ENCODE measurements at places on chromosomes 12 and 14.
A peak's percentile ranks its signal among the peaks of the same experiment; 100 is the strongest.

GRCh38 chr12:31322801-31323207 lies 3.1 kb downstream of the SINHCAF start:
- H3K36me3 ChIP-seq, result peaks cover 5% of the 10 kb centered on the region
- H3K4me1 ChIP-seq, result peaks cover 48% of the 10 kb centered on the region
- H3K27me3 ChIP-seq, result no peaks in the 10 kb centered on the region
- peak overlapping the region; percentile 99 for H3K27ac ChIP-seq
- H3K4me3 ChIP-seq, result peak overlapping the region; percentile 97
- DNase-seq, result no peak

GRCh38 chr12:99213047-99213446 lies 434.5 kb upstream of the GARIN6 start:
- H3K4me3 ChIP-seq, result no peak overlapping the region
- no peaks in the 10 kb centered on the region for H3K4me1 ChIP-seq
- H3K27me3 ChIP-seq, result no peaks in the 10 kb centered on the region
- no peak for DNase-seq

DNA sequence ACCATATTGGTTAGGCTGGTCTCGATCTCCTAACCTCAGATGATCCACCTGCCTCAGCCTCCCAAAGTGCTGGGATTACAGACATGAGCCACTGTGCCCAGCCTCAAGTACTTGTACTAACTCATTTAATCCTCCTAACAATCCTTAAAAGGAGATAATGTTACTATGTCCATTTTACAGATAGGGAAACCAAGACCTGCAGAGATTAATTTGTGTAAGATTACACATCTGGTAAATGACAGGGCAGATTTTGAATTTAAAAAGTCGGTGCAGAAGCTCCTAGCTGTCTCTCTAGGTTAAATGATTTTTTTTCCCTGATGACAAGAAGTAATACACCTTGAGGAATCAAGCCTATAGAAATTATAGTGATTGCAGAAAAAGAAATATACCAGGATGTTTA lies 13.7 kb upstream of the HECTD1 start:
- H3K36me3 ChIP-seq, result no peaks in the 10 kb centered on the region
- no peaks in the 10 kb centered on the region for H3K4me1 ChIP-seq
- H3K27me3 ChIP-seq, result no peaks in the 10 kb centered on the region
- DNase-seq, result no peak

DNA sequence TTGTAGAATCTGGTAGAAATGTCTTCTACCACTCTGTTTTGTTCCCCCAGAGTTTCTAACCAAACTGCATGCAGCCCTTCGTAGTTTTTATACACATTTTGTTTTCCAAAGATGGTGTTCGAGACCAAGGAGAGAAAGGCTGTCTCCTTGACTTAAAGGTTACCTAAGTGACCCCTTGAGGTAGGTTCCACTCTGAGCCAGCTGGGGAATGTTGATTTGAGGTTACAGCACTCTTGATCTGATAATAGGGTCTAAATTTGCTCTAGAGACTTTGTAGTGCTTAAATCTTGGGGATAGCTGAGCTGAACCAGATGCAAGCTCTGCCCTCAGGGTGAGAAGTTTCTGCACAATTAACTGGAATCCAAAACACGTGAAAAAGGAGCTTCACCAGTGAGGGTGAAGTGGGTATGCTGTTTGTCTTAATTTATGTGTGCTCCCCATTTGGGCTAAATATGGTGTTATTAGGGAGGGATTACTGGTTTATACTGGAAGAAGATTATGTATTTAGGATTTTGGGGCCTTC lies 3.1 kb downstream of the TMBIM6 start:
- H3K27me3 ChIP-seq, result no peaks in the 10 kb centered on the region
- peak overlapping the region; percentile 99 for H3K27ac ChIP-seq
- no peak for DNase-seq
- peaks cover 5% of the 10 kb centered on the region for H3K36me3 ChIP-seq
- H3K4me3 ChIP-seq, result peak overlapping the region; percentile 92
- H3K4me1 ChIP-seq, result peaks cover 49% of the 10 kb centered on the region

DNA sequence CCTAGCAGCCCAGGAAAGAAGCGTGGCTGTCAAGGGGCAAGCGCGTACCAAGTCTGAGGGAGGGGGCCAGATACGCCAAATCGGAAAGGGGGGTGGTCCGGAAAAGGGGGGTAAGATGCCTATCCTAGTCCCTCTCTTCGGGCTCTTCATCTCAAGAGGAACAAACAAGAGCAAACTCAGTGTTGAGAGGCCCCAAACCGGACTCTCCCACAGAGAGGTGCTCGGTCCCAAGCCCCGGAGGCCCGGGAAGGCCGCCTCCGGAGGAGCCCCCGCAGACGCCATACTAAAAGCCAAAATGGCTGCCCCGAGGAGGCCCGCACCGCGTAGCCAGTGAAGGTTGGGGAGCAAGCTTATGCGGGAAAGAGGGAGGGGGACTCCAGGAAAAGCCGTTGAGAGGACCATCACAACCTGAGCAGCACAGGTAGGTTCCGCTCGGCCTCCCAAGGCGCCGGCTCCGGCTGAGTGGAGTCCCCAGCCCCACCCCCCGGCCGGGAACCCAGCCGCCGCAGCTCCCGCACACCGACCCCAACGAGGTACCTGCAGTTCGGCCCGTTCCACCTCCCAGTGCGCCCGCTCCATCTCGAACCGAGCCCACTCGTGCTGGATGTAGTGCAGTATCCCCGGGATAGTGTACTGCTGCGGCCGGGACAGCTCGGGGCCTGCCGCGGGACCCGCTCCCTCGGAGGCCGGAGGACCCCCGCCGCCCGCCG lies at the start of gene AP4S1:
AP4S1 (plus strand) TSS at position 283 of the 710 bp plus-strand sequence. CDS start 40,548 bp downstream, outside the sequence.
- peaks cover 40% of the 10 kb centered on the region for H3K4me1 ChIP-seq
- peaks cover 8% of the 10 kb centered on the region for H3K36me3 ChIP-seq
- peak; percentile 34 for DNase-seq
- no peaks in the 10 kb centered on the region for H3K27me3 ChIP-seq
- H3K27ac ChIP-seq, result peak within 1 kb of the TSS; percentile 98

- no peak for DNase-seq
- no peak overlapping the region for H3K27ac ChIP-seq
- no peaks in the 10 kb centered on the region for H3K4me1 ChIP-seq
- no peaks in the 10 kb centered on the region for H3K27me3 ChIP-seq
- no peak overlapping the region for H3K4me3 ChIP-seq
- no peaks in the 10 kb centered on the region for H3K36me3 ChIP-seq
Observed at GRCh38 chr12:79098530-79098929, 234.0 kb downstream of the SYT1 start.

DNA sequence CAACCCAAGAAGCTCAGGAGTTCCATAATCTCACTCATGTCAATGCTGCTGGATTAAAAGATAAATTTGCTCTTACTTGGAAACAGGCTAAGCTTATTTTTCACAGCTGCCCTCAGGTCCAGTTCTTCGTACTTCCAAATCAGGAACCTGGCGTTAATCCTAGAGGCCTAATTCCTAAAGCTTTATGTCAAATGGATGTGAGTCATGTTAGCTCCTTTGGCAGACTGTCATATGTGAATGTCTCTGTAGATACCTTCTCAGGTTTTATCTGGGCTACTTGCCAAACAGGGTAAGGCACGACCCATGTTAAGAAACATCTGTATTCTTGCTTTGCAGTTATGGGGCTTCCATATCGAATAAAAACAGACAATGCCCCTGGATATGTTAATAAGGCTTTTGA lies 504.6 kb downstream of the ALG10 start:
- no peaks in the 10 kb centered on the region for H3K4me1 ChIP-seq
- no peaks in the 10 kb centered on the region for H3K27me3 ChIP-seq
- H3K27ac ChIP-seq, result no peak overlapping the region

DNA sequence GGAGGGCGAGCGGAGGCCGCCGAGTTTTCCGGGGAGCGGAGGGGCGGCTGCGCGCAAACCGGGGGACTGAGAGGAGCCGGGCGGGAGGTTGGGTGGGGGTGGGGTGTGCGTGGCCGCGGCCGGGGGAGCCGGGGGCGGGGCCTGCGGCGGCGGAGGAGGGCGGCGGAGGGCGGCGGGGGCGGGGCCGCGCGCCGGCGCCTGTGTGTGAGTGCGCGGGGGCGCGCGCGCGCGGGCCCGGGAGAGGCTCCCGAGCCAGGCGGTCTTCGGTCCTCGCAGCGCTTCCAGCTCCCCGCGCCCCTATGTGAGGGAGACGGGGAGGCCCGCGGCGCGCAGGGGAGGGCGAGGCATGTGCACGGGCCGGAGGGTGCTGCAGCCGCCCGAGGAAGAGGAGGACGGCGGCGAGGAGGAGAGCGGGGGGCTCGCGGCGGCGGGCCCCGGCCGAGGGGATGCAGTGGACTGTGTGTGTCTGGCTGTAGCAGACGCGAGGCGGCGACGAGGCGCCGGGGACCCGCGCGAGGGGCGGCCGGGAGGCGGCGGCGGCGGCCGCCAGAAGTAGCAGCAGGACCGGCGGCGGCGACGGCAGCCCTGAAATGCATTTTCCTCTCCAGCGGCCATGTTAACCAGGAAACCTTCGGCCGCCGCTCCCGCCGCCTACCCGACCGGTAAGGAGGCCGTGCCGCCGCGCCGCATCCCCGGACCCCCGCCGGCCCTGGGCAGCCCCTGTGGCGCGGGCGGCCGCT lies at the start of gene DYRK2:
DYRK2 (plus strand) TSS at position 225 of the 740 bp plus-strand sequence; CDS start at position 614, 389 bp downstream.
- H3K36me3 ChIP-seq, result peaks cover 10% of the 10 kb centered on the region
- H3K27me3 ChIP-seq, result no peaks in the 10 kb centered on the region
- H3K4me3 ChIP-seq, result peak within 1 kb of the TSS; percentile 100
- peak; percentile 68 for DNase-seq
- peak within 1 kb of the TSS; percentile 96 for H3K27ac ChIP-seq

DNA sequence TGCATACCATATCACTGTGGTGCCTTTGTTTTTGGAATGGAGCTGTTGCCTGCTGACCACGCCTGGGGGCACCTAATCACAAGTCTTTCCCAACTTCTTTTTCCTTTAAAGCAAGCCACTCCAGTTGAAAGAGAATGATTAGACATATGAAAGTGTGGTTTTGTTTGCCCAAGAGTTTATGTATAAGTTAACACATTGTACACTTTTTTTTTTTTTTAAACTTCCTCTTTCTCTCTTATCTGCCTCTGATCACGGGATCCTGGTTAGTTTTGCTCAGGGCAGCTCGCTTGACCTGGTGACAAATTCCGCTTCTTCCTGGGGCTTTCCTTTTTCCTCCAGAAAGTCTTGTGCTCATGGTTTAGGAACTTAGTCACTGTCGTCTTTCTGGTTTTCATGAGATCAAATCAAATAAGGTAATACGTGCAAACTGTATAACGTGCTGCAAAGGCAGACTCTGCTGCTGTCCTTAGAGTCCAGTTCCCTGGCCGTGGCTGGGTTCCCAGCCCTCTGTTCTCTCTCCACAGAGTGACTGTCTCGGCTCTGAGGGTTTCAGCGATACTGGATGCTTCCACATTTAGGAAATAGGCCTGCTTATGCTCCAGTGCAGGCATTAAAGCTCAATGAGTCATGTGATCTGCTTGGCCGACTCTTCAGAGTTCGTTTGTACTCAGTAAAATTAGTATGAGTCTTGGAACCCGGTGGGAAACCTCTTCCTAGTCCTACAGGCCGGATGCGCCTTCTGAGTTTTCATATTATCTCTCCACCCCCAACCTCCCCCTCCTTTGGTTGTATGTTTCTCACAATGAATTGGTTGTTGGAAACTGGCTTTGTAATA lies 15.2 kb downstream of the RASSF3 start:
- DNase-seq, result peak; percentile 16
- H3K36me3 ChIP-seq, result no peaks in the 10 kb centered on the region
- peak overlapping the region; percentile 91 for H3K4me3 ChIP-seq
- no peaks in the 10 kb centered on the region for H3K27me3 ChIP-seq
- H3K27ac ChIP-seq, result peak overlapping the region; percentile 96
- peaks cover 37% of the 10 kb centered on the region for H3K4me1 ChIP-seq

GRCh38 chr12:119989361-119989730 lies 310 bp downstream of the BICDL1 start:
- H3K4me1 ChIP-seq, result peaks cover 17% of the 10 kb centered on the region
- no peaks in the 10 kb centered on the region for H3K27me3 ChIP-seq
- H3K36me3 ChIP-seq, result no peaks in the 10 kb centered on the region
- peak; percentile 22 for DNase-seq
- no peak overlapping the region for H3K27ac ChIP-seq

DNA sequence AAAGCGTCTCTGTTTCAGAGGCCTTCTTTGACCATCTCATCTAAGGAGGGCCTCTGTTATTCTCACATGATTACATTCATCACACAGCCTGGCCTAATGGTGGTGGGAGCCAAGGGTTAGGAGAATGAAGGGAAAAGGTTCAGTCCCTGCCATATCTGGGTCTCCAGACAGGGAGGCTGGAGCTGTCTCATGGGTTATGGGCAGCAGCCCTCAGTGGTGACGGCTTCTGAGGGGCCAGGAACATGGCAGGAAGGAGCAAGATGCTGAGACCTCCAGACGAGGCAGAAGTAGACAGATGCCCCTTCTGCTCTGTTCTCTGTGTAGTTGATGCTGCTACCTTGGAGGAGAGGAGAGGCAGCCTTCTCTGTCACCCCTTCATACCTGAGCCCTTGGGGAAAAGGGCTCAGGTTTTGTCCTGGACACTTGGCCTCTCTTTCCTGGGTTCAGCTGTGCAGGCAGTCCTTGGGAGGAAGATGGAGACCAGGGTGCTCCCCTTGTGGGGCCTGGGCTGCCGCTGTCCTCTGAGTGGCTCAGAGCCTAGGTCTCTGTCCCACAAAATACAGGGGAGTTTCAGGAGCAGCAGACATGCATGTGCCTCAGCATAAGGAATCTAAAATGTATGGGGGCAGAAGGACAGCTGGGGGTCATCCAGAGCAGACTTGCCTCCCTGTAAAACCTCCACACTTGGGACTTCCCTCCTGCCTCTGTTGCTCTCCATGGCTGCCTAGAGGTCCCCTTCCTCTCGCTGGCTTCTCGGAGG lies 3.6 kb downstream of the IFI27L2 start:
- H3K4me1 ChIP-seq, result peaks cover 19% of the 10 kb centered on the region
- no peak for DNase-seq
- no peaks in the 10 kb centered on the region for H3K36me3 ChIP-seq

DNA sequence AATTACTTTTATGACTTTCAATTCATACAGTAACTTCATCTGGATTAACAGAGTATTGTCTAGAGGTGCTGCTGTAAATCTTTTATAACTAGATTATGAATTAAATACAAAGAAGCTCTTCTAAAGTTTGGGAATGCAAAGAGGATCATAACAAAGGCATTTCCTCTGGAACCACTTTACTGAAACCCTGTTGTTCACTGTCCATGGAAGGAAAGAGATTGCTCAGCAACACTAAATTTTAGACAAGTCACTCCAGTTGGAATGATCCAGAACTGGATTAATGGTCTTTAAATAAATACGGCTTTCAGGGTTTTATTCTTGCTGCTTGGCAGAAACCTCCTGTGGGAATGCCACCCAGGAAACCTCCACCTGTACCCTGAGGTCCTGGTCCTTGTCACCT lies 250.6 kb downstream of the KSR2 start:
- no peaks in the 10 kb centered on the region for H3K27me3 ChIP-seq
- no peak for DNase-seq
- H3K4me3 ChIP-seq, result no peak overlapping the region
- H3K4me1 ChIP-seq, result no peaks in the 10 kb centered on the region

GRCh38 chr14:57797160-57797559 lies 68.7 kb downstream of the SLC35F4 start:
- H3K27ac ChIP-seq, result no peak overlapping the region
- no peaks in the 10 kb centered on the region for H3K27me3 ChIP-seq
- H3K36me3 ChIP-seq, result no peaks in the 10 kb centered on the region

- H3K36me3 ChIP-seq, result no peaks in the 10 kb centered on the region
- H3K4me3 ChIP-seq, result no peak overlapping the region
- H3K27me3 ChIP-seq, result no peaks in the 10 kb centered on the region
Observed at GRCh38 chr12:58787021-58787760, 133.1 kb downstream of the LRIG3 start.
